ENCODE measurements at places on chromosomes 12 and 14.
A peak's percentile ranks its signal among the peaks of the same experiment; 100 is the strongest.

DNA sequence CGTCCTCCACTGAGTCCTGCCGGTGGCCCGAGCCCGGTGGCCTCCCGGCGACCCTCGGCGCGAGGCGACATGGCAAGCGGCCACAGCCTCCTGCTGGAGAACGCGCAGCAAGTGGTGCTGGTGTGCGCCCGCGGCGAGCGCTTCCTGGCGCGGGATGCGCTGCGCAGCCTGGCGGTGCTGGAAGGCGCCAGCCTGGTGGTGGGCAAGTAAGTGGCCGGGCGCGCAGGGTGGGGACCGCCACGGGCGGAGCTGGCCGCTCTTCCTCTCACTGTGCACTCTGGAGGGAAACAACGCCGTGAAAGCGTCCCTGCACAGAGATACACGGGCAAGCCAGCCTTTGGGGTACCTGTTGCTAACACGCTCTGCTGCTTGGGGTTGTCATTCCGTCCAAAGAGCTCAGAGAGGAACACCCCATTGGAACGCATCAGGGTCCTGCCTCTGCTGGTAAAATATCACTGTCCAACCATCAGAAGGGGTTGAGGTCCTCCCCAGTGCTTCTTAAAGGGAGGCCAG is at the start of gene AMDHD1:
AMDHD1 (plus strand) TSS at position 2 of the 513 bp plus-strand sequence; CDS start at position 70, 68 bp downstream.
- peak; percentile 58 for DNase-seq

- no peak for DNase-seq
Observed at GRCh38 chr12:108668063-108668462, 34.4 kb upstream of the SELPLG start.

GRCh38 chr12:108447168-108447832 is 67.8 kb upstream of the FICD start:
- DNase-seq: no peak

GRCh38 chr14:91092073-91092472 is 21.8 kb upstream of the DGLUCY start:
- no peak for DNase-seq

GRCh38 chr12:78963439-78964227 is 99.1 kb downstream of the SYT1 start:
- no peak for DNase-seq

DNA sequence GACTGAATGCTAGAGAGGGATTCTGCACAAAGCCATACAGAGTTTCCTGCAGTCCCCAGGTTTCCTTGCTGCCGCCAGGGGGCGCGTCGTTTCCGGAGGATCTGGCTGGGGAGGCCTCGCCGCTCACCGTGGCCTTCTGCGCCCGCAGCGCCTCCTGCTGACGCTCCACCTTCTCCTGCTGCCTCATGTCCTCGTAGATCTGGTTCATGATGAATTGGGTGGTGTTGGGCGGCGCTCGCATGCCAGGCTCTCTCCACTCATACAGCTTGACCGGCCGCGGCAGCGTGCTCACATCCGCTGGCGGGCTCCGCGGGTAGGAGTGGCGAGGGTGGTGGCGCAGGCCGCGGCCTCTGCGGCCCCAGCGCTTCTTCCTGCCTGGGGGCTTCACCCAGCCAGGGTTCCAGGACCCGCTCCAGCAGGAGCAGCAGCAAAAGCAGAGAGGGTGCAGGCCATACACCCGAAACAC is 987 bp downstream of the CCER1 start:
- DNase-seq: peak; percentile 11

DNA sequence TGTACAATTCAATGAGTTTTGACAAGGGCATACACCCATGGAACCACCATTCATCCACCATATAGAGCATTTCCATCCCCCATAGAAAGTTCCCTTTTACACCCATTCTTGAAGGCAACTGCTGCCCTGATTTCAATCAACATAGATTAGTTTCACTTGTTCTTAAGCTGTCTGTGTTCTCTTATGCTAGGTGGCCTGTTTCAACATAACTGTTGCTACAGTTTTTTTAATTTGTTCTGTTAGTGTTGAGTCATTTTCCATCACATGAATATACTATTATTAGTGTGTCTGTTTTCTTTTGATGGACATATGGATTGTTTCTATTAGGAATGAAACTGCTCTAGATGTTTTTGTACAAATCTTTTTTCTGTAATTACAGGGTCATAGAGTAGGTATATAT is 123.4 kb downstream of the PTPRQ start:
- no peak for DNase-seq

DNA sequence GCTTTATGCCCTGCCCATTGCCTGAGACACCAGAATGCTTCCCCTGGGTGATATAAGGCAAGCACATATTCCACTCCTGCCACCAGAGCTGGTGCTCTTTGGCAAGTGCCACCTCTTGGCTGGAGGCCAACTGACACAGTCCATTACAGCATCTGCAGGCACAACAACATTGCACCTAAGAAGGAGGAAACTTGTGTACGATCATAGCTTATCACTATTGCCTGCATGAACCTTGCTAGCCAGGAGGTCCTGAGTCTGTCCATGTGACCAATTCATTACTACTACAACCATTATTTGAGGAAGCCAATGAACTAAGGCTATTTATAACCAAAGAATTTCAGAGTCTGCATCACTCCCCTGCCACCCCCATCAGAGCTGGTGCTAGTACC is 119.8 kb upstream of the SCAF11 start:
- no peak for DNase-seq

DNA sequence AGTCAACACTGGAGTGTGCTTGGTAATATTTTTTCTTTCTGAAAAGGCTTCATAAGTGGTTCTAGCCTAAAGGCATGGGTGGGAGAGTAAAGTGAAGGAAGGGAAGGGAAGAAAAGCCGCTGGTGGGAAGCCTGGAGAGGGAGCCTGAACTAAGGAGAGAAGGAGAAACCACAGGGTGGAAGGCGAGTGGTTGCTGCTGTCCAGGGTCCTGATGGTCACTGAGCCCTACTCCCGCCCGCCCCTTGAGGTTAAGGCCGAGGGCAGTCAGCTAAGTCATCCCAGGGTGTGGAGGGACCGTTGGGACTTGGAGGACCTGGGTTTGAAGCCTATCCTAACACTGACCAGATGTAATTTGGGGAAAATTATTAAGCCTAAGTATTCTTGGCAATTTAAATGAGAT is 189.1 kb downstream of the PIWIL1 start:
- DNase-seq: no peak

GRCh38 chr14:61406675-61407074 is 85.3 kb downstream of the PRKCH start:
- DNase-seq: no peak

- no peak for DNase-seq
Observed at GRCh38 chr12:106333756-106334155, 23.8 kb upstream of the POLR3B start.

GRCh38 chr12:2382370-2383155 is 329.8 kb downstream of the CACNA1C start:
- DNase-seq: no peak

DNA sequence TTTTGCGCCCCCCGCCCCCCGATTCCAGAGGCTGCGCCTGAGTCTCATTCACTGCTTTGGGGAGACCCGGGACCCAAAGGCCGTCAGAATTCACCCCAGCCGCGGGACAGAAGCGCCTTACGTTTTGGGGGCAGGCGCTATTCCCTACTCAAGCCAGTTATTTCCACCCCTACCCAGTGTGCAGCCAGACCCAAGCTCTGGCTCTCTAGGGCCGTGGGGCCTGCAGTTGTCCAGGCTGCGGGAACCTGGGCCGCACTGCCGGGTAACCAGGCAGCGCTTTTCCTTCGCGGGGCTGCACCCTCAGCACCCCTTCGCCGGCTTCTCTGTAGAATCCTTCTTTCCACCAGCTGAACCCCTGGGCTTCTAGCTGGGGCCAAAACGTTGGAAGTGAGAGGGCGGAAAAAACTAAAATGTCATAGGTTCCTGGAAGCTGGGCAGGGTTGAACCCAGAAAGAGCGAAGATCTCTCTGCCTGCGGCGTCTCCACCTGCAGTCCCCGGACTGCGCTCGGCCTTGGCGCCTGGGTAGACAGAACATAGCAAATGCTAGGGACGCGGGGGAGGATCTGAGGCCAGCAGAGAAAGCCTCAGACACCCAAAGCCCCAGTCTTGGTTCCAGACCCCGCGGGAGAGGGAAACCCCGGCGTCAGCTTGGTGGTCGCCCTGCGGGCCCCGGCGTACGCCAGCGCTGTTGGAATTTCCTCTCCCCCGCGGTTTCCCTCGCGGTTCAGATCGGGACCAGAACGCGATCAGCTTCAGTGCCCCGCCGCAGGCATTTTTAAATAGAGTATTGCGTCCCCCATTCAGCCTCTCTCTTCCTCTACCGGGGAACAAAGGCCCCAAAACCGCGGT is 18.3 kb downstream of the TBX3 start:
- DNase-seq: no peak

DNA sequence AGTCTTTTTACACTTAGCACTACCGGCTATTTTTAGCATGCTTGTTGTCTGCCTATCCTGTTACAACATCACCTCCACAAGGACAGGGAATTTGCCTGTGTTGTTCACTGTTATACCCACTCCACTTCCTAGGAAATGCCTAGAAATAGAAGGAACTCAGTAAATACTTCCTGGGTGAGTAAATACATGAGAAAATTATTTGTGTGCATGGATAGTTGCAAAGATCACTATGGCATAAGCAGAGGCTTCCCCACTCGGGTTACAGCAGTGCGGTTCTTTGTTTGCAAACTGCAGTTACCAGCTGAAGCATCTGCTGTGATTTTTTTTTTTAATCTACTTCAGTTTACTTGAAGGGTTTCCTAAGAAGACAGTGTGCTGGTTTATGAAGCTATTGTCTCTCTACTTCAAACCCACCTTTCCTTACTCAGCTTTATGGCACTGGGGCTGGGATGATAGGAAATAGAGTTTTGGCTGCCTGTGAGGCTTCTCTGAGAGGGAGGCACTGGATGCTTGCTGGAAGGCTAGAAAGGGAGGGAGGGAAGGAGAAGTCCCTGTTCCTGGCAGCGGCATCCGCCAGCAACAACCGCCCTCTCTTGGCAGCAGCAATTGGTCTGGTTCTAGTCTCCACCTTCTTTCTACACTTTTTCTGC is 29.0 kb downstream of the PDE6H start:
- no peak for DNase-seq

DNA sequence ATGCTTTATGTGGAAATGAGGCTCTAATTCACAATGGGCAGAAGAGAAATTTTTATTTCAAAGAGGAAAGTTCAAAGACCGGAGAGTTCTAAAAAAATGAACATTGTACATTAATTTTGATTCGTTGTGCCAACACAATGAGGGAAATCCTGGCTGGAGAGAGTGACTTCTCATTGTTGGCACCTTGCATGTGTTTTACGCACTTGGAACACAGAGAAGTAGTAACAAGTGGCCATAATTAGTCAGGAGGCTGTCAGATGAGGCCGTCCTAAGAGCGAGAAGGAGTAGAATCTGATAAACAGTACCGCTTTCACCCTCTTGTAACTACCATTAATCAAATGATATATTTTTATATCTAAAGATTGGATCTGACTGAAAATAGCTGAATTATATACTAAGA is 6.9 kb downstream of the LMO3 start:
- DNase-seq: no peak

DNA sequence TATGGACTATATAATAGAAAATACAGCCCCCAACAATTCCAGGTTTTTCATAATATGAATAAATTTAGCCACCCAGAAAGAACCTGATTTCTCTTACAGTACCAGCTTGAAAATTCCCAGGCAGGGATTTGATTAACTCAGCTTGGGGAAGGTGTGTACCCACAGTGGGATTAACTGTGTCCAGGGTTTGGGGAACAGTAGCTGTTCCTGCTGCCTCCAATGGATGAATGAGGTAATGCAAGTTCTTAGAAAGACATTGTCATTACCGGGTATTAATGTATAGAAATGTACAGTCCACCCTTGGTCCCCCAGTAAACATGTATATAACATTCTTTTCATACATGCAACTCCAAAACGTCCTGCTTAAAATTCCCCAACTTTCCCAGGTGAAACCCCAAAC is 115.6 kb downstream of the LRIG3 start:
- no peak for DNase-seq

DNA sequence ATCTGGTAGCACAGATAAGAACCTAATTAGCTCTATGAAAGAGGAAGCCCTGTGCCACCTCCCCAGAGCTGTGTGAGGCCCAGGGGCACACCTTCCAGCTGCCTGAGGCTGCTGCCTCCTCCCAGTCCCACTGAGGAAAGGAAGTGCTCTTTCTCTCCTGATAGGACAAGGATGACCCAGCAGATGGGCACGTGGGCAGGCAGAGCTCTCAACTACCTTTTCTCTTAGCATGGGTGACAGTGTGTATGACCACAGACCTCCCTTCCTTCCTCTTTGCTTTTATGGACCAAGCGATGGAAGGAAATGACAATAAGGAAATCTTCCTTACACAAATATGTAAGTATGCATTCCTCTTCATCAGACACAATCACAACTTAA is 127.6 kb upstream of the AMIGO2 start:
- no peak for DNase-seq

DNA sequence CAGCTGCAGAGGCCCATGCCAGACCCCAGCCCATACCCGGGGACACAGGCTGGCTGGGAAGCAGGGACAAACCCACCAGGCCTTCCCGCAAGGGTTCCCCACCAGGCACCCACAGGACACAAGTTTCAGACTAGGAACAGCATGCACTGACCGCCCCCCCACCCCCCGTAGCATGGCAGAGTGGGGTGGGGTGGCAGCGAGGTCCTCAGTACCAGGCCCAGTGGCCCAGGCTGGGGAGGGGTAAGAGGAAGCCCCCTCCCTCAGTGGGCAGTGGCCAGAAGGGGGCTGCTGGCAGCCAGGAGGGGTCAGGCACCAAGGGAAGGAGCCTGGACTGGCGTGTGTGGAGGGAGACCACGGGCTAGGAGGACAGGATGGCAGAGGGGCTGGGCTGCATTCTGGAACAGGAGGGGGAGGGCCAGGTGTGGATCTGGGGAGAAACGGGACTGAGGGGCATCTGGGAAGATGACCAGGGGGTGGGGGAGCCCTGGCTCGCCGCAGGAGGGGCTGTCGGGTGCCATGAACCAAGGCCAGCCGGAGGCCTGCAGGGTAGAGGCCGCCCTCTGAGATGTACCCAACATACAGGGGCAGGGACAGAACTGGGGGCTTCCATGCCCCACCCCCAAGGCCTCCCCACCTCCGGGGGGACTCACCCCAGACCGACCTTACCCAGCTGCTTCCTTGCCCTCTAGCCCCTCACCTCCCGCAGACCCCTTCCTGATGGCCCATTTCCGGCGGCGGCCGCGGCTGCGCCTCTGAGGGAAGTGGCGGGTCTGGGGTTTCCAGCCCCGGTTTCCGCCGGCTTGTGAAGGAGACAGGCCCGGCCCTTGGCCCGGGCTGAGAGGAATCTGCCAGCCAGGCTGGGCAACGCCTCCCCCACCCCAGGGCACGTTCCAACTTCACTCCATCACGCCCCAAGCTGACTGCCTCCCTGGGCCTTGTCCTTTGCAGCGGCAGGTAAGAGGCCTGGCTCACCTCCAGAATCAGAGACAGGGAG is 5.6 kb upstream of the JAG2 start:
- DNase-seq: no peak

All from stimulated activated CD4-positive, alpha-beta T cell treated with anti-CD3 and anti-CD28 coated beads, Interleukin-12 subunit alpha, Interleukin-12 subunit beta, amount 100 ng/mL, for 4 hours (primary cell).